Fibroblast of skin of left quadriceps (primary cell): ENCODE measurements at places on chromosomes 7 and 10.
A peak's percentile ranks its signal among the peaks of the same experiment; 100 is the strongest.

DNA sequence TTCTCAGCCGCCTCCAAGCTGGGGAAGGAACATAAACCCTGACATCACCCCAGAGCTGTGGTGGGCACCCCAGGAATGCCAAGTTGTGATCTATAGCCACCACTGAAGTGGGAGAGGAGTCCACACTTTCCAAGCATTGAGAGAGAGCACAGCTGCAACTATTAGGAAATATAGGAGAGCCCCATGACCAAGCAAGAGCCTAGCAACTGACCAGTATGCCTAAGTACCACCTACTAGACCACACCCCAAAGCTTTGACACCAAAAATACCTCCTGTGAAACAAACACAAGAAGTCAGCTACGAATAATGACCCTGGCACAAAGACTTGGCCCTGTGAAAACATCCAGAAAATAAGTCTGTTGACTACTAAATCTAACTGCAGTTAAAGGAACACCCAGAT lies 804.1 kb upstream of the IGFBP3 start:
- DNase-seq: no peak

- no peak for DNase-seq
Observed at GRCh38 chr10:5106553-5106952, 12.3 kb downstream of the AKR1C3 start.

DNA sequence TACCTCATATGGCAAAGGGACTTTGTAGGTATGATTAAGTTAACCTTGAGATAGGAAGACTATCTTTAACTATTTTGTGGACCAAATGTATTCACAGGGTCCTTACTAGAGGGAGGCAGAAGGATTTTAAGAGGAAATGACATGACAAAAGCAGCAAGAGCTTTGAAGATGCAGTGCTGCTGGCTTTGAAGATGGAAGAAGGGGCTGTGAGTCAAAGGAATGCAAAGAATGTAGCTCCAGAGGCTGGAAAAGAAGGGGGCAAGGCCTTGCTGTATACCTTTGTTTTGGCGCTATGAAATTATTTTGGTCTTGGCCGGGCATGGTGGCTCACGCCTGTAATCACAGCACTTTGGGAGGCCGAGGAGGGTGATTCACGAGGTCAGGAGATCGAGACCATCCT lies 3.2 kb upstream of the NRBF2 start:
- DNase-seq: no peak

GRCh38 chr7:18860221-18860620 lies 257.2 kb downstream of the TWIST1 start:
- no peak for DNase-seq

- no peak for DNase-seq
Observed at GRCh38 chr7:68309271-68309670, 1289.0 kb upstream of the AUTS2 start.

- no peak for DNase-seq
Observed at GRCh38 chr7:35355199-35355598, 101.3 kb upstream of the TBX20 start.

DNA sequence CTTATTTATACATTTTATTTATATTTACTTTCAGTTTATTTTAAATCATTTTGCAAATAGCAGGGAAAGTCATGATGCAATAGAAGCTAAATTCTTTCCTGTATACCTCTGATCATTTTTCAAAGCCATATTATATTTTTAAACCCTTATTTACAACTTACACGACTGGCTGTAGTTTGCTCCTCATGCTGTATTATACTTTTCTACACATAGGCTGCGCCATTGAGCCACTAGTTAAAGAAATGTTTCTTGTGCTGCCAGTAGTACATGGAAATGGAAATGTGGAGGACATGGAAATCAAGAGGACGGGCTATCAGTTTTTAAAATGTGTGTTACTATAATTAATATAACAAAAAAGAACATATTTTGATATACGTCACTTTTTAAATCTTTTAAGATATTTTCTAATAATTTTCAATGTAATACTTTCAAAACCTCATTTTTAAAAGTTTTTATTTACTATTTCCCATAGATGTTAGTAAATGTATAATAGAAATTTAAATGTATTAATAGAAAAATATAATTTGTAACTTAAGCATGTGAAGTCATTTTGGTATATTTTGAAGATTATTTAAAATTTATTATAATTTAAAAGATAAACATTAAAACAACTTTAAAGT lies 118.5 kb downstream of the VTI1A start:
- peak; percentile 53 for DNase-seq

DNA sequence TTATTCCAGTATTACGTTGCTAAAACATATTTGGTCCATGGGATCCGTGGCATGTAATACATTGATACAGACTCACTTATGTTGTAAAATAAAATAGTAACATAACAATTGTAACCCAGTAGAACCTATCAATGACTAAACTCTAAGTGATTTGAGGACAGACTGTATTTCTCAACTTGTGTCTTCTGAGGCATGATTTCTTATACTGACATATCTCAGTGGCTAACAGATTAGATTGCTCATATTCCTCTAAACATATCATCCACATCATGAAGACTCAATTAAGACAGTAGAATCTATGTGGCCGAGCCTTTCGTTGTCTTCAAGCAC lies 72.3 kb downstream of the CREB5 start:
- DNase-seq: no peak

DNA sequence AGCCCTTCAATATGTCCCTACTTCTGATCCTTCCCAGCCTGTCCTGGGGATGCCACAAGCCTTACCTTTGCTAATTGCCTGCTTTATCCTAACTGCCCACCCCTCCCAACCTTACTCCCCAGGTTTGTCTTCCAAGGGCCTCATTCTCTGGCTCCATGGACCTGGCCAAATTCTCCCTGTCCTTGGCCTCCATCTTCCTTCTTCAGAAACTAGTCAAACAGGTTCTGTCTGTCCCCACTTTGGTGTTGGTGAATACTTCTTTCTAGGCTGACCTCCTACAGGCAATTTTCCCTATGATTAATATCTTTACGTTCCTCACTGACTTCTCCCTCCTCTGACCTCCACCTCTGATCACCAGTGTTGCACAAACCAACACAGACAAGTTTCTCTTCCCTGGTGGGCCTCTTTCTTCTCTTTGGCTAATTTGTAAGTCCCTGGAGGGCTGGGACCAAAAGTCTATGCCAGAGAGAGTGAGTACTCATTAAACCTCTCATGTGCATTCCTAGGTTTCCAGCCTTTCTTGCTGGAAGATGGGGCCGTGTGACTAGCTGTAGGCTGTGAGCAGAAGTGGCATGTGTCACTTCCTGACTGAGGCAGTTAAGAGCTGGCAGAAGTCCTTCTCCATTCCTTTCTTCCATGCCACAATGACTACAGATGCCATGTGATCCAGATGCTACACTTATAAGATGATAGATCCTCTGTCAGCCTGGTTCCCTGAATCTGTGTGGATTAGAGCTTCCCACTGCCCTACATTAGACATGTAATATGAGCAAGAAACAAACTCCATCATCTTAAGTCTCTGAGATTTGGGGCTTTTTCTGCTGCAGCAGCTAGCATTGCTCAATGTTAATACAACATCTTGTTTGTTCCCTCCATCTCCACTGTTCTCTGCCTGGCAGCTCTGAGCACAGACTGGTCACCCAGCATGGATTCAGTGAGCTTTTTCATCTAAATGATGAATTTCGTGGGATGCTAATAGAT lies 382.7 kb downstream of the RPS24 start:
- DNase-seq: peak; percentile 20

- no peak for DNase-seq
Observed at GRCh38 chr7:3980300-3980643, 679.2 kb downstream of the SDK1 start.

DNA sequence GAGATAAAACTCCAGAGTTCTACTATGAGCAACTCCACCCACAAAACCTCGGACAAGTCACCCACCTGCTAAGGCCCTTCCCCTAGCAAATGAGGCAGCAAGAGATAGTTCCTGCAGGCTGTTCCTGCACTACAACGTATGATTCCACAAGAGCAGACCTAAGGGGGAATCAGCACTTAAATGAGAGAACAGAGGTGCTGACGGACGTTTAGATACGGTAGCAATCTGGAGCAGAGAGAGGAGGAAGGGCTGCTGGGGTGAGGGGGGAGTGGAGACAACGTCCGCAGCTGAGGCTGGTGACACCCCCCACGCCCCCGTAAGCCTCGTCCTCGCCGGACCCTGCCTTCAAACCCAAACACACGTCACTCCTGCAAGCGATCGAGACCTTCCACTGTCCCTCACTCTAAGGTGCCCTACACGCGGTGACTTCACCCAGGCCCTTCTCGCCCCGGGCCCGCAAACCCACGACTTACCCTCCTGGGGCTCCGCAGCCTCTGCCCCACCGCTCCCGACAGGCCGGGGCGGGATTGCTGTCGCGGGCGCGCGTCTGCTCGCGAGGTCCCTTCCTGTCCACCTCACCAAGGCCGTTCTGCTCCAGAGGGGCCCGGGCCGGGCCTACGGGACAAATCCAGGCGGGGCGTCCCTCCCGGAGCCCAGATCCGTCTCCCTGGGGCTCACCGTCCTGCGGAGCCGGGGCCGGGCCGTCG lies 635 bp downstream of the ZNF12 start:
- DNase-seq: no peak

- no peak for DNase-seq
Observed at GRCh38 chr10:98488669-98489430, 42.1 kb upstream of the HPS1 start.

DNA sequence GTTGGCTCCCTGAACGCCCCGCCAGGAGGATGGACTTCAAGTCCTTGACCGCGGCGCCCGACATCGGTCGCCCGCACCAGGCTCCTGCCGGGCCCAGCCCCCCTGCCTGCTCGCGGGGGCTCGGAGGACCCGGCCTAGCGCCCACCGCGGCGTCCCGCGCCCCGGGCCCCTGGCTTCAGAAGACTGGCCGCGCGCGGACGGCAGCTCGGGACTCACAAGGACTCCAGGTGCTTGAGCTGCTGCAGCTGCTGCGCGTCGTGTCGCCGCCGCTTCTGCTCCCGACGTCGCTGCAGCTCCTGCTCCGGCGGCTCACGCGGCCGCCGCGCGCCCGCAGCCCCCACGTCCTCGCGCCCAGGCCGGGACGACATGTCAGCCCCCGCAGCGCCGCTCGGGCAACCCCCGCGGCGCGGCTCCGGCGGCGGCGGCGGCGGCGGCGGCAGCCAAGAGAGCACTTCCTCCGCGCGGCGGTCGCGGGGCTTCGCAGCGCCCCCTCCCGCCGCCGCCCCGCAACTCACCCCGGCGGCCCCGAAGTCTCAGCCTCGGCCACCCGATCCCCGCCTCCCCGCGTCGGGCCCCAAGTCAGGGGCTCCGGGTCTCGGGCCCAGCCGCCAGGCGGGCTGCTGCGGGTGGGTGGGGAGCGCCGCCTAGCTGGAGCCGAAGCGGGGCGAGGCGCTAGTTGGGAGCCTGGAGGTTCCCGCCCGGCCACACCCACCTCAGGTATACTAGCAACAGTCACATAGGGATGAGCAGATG lies at the start of gene RP9:
RP9 (minus strand) TSS at position 400 of the 753 bp plus-strand sequence; CDS start at position 368, 32 bp downstream.
- peak; percentile 45 for DNase-seq

DNA sequence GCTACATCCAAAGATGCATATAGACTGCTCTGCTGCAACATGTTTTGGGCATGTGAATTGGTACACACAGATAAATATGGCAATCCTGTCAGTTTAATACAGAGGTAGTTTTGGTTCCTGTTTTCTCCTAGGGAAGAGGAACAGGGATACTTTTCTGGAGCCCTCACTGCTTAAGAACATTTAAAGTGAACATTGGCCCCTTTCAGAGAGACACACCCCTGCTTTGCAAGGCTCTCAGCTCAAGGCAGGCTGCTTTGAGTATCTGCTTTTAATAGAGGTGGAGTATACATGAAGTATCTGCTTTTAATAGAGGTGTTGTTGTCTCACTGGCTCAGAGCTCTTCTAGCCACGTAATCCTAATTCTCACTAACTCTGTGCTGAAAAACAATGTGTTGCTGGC lies 38.9 kb downstream of the CYP51A1 start:
- no peak for DNase-seq

DNA sequence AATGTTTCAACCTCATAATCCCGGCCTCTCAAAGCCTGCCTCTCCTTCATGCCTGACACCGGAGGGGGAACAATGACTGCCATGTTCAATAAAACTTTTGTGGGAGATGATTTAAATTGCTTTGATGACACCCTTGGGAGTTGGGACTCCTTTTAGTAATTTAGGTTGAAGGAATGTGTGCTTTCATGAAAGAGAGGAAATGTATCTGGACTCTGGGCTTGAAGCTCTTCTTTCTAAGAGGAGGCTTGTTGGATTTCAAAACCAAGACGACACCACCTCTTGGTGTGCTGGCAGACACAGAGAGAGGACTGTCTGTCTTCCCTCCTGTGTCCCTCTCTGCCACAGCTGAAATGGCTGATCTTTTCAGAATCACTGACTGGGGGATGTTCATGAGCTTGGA lies 168.1 kb downstream of the GALNT17 start:
- DNase-seq: no peak

DNA sequence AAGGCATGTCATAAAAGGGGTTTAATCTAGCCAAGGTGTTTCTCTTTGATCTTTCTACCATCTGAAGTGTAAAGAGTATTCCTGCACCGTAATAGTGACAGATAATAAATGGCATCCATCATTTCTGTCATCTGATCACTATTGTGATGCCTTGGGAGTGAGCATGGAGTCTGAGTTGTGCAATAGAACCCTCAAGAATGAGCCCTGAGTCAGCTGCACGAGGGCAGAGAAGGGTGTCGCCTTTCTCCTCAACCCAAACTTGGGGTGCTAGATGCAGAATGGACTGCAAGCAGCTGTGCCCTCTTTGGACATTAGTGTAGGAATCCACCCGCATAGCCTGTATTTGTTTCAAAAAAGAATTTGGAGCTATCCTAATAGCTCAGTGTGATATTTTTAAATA lies 115.2 kb downstream of the ZNF37A start:
- DNase-seq: no peak

DNA sequence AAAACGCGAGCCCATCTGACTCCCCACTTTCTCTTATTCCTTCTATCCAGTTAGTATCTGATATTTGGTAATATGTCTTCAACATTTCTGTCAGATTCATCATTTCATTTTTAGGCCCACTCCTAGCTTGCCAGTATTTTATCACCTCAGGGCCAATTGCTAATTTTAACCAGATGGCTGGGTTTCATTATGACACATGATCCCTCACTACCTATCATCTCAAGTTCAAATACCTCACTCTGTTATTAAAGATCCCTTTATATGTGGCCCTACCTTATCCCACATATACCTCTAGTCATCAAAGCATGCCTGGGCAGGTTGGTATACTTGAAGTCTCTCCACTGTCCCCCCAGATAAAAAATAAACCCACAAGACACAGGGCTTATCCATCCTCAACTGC lies 104.9 kb downstream of the RNLS start:
- DNase-seq: no peak

DNA sequence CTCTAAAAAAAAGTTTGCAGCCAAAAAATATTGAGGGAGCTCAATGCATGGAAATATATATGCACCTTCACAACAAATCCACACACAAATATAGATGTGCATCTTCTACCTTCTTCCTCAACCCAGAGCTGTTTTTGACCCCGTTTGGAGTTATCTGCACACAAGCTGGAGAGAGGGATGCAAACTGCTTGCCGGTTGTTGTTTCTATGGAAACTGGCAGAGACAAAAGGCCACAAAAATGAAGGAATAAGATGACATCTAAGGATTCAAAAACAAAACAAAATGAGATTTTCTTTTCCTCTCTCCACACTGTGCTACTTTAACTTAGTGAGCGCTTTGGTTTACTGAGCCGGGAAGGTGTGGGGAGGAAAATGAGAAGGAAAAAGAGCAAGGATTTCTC lies 210.2 kb upstream of the AGK start:
- DNase-seq: no peak

- no peak for DNase-seq
Observed at GRCh38 chr10:127532659-127533058, 16.4 kb upstream of the NPS start.

- no peak for DNase-seq
Observed at GRCh38 chr7:105990727-105991453, 27.8 kb downstream of the CDHR3 start.
